Suprapubic skin (tissue), 4 donors: ENCODE measurements at places on chromosomes 12 and 14. TPM values are rescaled to one million over a fixed set of nuclear protein-coding genes. Genes with fewer than 3 reads are reported as not detected.

Gene SLC17A8
- total RNA-seq: 0.81 TPM

Gene FOXA1
- total RNA-seq: 14.4 TPM

Gene TRPV4
- total RNA-seq: 4.0 TPM

GRCh38 chr14:63632932-63633514, 8.6 kb downstream of the WDR89 start:
- no peaks in the 10 kb centered on the region for H3K36me3 ChIP-seq
- H3K4me1 ChIP-seq: no peaks in the 10 kb centered on the region
- no peak overlapping the region for H3K4me3 ChIP-seq
- no peak overlapping the region for H3K27ac ChIP-seq
- H3K27me3 ChIP-seq: no peaks in the 10 kb centered on the region
- no peak for DNase-seq
